ENCODE measurements at places on chromosomes 16 and 17.

DNA sequence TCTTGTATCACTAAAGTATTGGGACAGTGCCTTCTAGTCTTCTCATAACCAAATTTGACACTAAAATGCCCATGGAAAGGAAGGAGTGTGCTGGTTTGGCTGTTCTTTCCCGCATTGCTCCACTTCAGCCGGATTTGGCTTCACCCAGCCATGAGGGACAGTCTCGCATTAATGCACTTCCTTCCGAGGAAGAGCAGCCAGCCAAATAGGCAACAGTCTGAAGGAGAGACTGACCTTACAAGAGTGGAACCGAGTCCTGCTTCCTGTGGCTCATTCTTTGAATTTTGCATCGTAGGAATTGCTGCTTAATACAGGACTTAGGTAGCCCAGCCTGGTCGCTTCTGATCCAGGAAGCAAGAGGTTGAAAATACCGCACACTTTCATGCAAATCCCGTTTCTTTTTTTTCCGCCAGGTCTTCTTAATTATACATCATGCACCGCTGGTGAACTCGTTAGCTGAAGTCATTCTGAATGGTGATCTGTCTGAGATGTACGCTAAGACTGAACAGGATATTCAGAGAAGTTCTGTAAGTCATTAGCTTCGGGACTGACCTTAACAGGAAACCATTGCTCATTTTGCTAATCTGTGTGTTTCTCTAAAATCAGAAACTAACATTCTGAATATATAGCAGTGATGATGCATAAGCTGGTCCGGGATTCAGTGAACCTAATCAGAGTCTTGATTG is 38.2 kb downstream of the CLEC16A start:
- DNase-seq, result peak; percentile 18

- DNase-seq, result no peak
Observed at GRCh38 chr17:81203136-81203535, 19.6 kb downstream of the CEP131 start.

- DNase-seq, result no peak
Observed at GRCh38 chr16:873889-874288, 73.4 kb upstream of the GNG13 start.

- DNase-seq, result no peak
Observed at GRCh38 chr17:41065829-41066624, at the start of gene KRTAP2-4. KRTAP2-4 (minus strand) TSS chr17:41065879; CDS start chr17:41065845, 34 bp downstream.

DNA sequence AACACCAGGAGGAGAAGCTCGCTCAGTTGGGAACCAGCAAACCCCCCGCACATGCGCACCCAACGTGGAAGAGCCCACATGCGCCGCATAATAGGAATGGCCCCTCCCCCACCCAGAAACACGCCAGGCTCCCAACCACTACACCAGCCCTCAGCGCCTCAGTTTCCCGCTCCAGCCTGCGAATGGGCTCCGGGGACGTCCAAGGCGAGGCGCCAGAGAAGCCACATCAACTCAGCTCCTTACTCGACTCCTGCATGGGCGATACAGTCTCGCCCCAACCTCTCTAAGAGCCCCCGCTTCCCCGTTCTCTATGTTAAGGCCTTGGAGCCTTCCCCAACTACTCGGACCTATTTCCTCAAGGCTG is 504 bp downstream of the SRSF1 start:
- peak; percentile 65 for DNase-seq

DNA sequence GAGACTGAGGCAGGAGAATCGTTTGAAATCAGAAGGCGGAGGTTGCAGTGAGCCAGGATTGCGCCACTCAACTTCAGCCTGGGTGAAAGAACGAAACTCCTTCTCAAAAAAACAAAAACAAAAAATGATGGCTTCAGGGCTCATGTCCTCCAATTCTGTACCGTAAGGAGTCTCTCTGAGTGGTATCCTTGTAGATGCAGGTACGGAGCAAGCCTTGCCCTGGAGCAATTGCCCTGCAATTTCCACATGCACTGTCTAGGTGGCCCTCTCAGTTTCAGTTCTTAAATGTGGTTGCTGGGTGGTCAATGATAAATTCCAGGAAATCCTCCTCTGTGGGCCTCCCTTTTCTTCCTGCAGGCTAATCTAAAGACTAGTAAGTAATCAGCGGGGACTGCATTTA is 10.6 kb downstream of the TMEM238L start:
- no peak for DNase-seq

DNA sequence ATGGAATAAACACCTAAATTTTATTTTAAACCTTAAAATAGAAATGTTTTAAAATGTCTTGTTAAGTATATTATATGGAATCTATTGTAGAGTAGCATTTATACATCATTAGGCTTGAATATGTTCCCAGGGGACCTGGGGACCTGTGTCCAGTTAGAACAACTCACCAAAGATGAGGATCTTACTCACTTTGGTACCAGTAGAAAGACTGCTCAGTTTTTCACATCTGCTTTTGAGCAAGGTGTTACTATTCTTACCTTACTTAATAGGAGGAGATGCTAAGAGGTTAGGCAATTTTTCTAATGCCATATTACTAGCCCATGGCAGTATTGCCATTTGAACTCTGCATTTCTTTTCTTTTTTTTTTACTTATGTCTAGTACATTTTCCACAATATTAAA is 14.7 kb downstream of the STXBP4 start:
- DNase-seq, result no peak

DNA sequence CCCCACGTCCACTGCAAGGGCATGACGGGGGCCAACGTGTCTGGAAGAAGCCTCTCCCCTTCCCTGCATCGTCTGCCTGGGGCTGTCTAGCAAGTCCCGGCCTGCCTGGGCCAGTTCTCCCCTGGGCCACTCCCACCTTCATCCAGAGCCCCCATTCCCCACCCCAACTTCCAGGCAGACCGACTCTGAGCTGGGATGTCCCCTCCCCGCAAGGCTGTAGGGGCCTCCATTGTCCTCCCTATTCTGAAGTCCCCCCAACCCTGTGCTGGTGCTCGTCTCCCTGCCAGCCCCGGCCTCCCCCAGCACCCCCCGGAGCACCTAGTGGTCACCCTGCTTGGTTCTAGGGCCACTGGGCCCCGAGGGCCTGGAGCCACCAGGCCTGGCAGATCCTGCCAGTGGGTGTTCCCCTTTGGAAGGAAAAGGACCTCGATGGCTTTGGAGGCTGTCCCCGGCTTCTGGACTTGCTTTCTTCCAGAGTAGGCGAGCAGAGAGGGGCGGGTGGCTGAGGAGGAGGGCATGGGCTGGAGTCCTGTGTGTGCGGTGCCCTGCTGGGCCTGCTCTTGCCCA is 4.8 kb downstream of the GLIS2 start:
- DNase-seq, result no peak

GRCh38 chr16:10522966-10523365 is 57.4 kb downstream of the EMP2 start:
- DNase-seq, result no peak

DNA sequence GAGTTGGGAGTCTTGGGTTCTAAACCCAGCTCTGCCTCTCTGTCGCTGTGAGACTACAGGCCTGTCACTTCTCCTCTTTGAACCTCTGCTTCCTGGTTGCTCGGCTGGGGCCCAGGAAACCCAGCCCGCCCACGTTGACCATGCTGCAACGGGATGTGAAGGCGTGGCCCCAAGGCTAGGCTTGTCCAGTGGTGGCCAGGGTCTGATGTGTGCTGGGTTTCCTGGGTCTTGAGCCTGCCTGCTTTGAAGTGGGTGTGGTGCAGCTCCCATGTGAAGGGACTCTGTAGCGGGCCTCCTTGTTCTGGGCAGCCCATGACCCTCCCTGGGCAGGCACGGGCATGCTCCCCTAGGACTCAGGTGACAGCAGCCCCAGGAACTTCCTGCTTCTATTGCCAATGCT is 82.3 kb downstream of the SDR42E1 start:
- no peak for DNase-seq

- DNase-seq, result no peak
Observed at GRCh38 chr17:7336240-7337175, at the start of gene ACAP1. ACAP1 (plus strand) TSS chr17:7336529; CDS start chr17:7336735, 206 bp downstream.

GRCh38 chr17:42112552-42113176 is at the start of gene DHX58:
DHX58 (minus strand) TSS chr17:42112714; CDS start chr17:42111892, 822 bp downstream.
- DNase-seq, result peak; percentile 75

GRCh38 chr17:16440901-16441629 is 25.7 kb downstream of the TRPV2 start:
- DNase-seq, result no peak

- peak; percentile 41 for DNase-seq
Observed at GRCh38 chr17:41811549-41812380, at the start of gene P3H4. P3H4 (minus strand) TSS chr17:41811949; CDS start chr17:41811915, 34 bp downstream.

DNA sequence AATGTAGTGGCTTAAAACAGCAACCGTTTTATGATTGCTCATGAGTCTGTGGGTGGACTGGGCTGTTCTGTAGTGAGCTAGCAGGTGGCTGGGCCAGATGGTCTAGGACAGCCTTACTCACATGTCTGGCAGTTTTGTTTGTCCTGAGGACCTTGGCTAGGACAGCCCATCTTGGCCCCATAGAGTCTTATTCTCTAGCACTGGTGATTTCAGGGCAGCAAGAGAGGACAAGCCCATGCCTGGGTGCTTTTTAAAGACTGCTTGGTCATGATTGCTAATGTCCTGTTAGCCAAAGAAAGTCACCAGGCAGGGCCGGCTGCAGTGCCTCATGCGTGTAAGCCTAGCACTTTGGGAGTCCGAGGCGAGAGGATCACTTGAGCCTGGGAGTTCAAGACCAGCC is 139.8 kb downstream of the KATNIP start:
- no peak for DNase-seq

GRCh38 chr17:20172376-20172775 is 163.2 kb downstream of the SPECC1 start:
- no peak for DNase-seq

- DNase-seq, result no peak
Observed at GRCh38 chr17:64785011-64785421, 122.9 kb upstream of the SMURF2 start.

DNA sequence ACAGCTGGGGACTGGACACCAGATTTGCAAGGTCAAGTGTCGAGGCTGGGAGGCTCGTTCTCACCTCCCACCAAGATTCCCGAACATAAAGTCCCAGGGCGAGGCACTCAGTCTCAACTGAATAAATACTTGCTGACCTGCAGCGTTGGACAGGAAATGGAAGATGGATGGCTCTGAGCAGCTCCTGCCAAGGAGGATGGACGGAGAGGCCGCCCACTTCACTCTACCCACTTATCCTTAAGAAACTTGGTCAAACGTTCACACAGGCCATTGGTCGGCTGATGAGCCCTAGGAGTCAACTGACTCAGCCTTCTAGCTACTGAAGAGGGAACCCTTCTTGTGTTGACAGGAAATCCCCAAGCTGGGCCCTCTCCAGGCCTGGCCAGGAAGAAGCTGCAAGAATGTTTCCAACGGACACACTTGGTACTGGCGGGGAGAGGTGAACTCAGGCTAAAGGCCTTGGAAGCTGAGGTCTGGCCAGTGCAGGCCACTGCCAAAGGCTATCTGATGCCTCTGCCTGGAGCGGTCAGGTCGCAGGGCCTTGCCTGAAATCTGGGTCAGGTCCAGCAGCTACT is 50.0 kb downstream of the VAC14 start:
- DNase-seq, result no peak

DNA sequence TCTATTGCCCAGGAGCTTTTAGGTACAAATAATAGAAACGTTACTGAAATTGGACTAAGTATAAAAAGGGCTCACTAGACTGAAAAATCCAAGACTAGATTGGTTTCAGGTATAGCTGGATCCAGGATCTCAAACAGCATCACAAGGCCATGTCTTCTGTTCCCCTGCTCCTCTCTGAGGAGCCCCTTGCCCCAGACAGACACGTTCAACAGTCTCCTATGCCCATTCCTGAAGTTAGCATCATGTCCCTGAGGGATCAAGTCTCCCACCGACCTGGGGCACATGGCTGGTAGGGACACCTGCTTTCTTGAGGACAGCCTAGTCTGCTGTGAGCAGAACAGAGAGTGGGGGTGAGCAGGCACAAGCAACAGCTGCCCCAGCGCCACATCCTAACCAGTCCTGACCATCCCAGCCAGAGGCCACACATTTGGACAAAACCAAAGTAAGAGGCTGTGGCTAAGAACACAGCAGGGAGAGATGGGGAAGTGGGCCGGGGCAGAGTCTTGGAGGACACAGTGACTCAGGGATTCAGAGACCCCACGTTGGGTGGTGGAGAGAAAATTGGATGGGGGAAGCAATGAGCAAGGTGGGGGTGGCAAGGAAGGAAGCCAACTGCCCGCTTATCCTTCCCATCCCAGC is 10.5 kb upstream of the MMP2 start:
- DNase-seq, result no peak

DNA sequence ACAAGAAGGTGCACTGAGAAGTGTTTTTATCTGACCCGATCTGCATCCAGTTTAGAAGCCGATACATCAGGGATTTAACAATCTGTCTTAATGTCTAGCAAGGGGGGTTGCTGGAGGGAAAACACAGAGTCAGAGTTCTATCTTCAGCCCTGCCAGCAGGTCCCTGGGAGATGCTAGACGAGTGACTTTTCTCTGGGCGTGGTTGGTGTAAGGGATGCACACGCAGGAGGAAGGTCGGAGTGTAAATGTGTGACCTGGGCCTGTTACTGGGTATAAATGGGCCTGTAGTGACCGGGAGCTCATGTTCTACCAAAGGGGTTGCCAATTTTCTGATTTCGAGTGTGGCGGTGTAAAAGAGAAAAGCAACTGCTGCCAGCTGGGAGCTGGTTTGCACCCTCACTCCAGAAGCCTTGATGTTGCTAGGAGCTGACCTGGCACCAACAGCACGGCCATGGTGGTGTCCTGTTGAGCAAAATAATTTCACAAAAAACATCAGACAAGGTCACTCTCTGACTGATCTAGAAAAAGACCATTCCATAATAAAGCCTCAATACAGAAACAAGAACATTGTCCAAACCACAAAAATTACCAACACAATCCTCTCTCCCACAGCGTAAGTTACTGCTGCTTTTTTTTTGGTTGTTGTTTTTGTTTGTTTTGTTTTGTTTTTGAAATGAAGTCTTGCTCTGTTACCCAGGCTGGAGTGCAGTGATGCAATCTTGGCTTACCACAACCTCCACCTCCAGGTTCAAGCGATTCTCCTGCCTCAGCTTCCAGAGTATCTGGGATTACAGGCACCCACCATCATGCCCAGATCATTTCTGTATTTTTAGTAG is 1.3 kb upstream of the KCTD13 start:
- peak; percentile 18 for DNase-seq

- no peak for DNase-seq
Observed at GRCh38 chr16:66154801-66155200, 211.7 kb upstream of the CDH5 start.

GRCh38 chr16:12271006-12271405 is 294.5 kb downstream of the SNX29 start:
- peak; percentile 66 for DNase-seq

- no peak for DNase-seq
Observed at GRCh38 chr17:1150863-1151600, 28.7 kb downstream of the ABR start.

GRCh38 chr17:72587773-72588511 is 467.1 kb downstream of the SOX9 start:
- no peak for DNase-seq

Data from pons (tissue), 1 donor.